Tracheal epithelial cell (primary cell): ENCODE measurements at places on chromosomes 3 and 15. TPM values are rescaled to one million over a fixed set of nuclear protein-coding genes. Genes with fewer than 3 reads are reported as not detected.

The C3orf49 gene
- total RNA-seq: not detected in 2 replicates

The SLC6A20 gene
- total RNA-seq: 1.7 TPM in 1 of 2 replicates, not detected in the other

The KCNMB3 gene
- under 0.01 and 0.21 TPM in 2 replicates for total RNA-seq

The EPHB3 gene
- total RNA-seq: 16.6 and 26.3 TPM in 2 replicates
